ENCODE measurements at places on chromosomes 12 and 14.

DNA sequence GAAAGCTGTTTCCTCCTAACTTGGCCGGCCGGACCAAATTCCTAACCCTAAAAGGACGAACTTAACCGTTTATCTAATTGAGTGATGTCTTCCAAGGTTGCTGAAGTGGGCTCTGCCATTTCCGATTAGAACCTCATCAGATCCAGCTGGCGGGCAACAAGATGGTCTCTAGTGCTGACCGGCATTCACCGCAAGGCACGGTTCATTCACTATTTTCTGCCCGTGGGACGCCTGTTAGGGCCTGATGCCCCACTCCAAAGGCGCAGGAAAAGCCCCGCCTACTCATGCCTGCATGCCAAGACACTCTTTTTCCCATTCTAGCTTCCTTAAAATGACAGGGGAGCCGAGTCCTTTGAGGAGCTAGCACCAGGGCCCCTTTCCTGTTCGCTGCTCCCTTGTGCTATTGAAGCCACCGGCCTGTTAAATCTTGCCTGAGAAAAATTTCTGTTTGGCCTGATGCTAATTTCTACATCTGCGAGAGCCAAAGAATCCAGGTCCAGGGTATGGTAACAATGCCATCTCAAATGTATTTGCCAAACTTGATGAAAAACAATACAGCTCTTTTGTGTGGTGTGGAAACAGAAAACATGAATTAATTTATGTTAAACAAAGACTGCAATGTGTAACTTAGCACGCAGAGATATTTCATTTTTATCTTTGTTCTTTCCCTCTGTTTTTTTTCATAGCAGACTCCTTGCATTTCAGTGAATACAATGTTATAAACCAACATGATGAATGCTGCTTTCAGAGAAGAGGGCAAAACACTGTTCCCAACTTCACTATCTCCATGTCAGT is 1071.2 kb upstream of the USP15 start:
- no peaks in the 10 kb centered on the region for H3K27me3 ChIP-seq
- no peak overlapping the region for H3K27ac ChIP-seq
- no peaks in the 10 kb centered on the region for H3K4me1 ChIP-seq
- DNase-seq, result no peak
- no peaks in the 10 kb centered on the region for H3K36me3 ChIP-seq

- DNase-seq, result peak; percentile 20
- H3K27me3 ChIP-seq, result peaks cover 2% of the 10 kb centered on the region
- no peaks in the 10 kb centered on the region for H3K36me3 ChIP-seq
- no peak overlapping the region for H3K27ac ChIP-seq
- no peak overlapping the region for H3K4me3 ChIP-seq
These were observed 88.0 kb upstream of the TMEM132C start for GRCh38 chr12:128178966-128179365.

GRCh38 chr12:81627336-81628189 is 131.6 kb downstream of the PPFIA2 start:
- H3K4me1 ChIP-seq, result no peaks in the 10 kb centered on the region
- H3K36me3 ChIP-seq, result no peaks in the 10 kb centered on the region
- peak; percentile 65 for DNase-seq
- no peak overlapping the region for H3K27ac ChIP-seq

DNA sequence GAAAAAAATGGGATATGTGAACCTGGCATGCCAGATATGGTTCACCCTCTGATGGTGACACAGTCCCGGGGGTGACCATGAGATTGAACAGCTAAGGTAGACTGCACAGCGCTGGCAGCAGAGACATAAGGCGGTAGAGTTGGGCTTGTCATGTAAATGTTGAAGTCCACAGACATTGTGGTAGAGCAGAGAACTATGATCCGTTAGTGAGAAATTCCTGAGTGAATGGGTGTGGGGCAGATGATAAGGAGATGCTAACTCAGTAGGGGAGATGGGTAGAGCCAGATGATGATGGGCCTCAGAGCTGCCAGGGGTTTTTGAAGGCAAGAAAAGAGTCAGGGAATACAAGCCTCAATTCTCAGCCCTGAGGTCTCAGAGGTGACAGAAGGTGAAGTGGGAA is 51.1 kb upstream of the DNM1L start:
- DNase-seq, result no peak
- H3K27ac ChIP-seq, result no peak overlapping the region
- no peaks in the 10 kb centered on the region for H3K4me1 ChIP-seq
- H3K27me3 ChIP-seq, result no peaks in the 10 kb centered on the region
- no peak overlapping the region for H3K4me3 ChIP-seq

DNA sequence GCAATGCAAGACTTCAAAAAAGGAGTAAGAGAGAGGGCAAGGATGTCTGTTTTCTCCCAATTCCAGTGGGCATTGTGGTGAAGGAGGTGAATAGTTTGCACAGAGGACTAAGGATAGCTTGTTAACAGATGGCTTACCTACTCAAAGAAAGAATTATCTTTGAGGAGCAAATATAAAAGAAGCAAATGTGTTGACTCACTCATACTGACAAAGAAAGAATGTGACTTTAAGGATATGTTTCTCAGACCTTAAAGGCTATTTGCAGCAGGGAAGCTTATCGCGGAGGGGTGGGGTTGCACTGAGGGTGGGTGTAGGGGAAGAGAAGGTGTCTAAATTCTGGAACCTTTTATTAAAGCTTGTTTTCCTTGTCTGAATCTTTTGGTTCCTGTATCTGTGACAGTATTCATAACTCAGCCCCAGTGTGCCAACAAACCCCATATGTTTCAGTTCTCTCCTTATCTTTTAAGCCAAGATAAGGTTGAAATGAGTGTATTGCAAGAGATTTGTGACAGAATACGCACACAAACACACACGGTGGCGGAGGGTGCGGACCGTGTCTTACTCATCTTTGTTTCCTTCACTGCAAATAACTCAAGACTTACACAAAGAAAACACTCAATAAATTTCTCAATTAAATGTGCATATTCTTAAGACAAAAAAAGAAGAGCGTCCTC is 146.4 kb upstream of the ARID2 start:
- H3K27ac ChIP-seq, result peak overlapping the region; percentile 11
- H3K27me3 ChIP-seq, result no peaks in the 10 kb centered on the region
- peak; percentile 61 for DNase-seq
- H3K4me3 ChIP-seq, result no peak overlapping the region
- peaks cover 9% of the 10 kb centered on the region for H3K4me1 ChIP-seq
